ENCODE measurements at places on chromosomes 12 and 14.

GRCh38 chr12:41473441-41473840 is 285.3 kb downstream of the PDZRN4 start:
- no peak for DNase-seq

DNA sequence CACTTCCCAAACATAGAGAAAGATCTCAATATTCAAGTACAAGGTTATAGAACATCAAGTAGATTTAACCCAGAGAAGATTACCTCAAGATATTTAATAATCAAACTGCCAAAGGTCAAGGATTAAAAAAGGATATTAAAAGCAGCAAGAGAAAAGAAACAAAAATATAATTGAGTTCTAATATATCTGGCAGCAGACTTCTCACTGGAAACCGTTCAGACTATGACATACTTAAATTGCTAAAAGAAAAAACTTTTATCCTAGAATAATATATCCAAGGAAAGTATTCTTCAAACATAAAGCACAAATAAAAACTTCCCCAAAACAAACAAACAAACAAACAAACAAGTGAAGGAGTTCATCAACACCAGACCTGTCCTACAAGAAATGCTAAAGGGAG is 92.4 kb downstream of the FSCB start:
- no peak for DNase-seq

- no peak for DNase-seq
These were observed 53.9 kb upstream of the PTPRB start for GRCh38 chr12:70691018-70691672.

- DNase-seq: no peak
These were observed 941 bp upstream of the PPP1CC start for GRCh38 chr12:110743571-110744093.

GRCh38 chr12:12946686-12947355 is 5.1 kb downstream of the GPRC5D start:
- no peak for DNase-seq

- no peak for DNase-seq
These were observed 510.4 kb downstream of the TMEM132D start for GRCh38 chr12:129393357-129393937.

DNA sequence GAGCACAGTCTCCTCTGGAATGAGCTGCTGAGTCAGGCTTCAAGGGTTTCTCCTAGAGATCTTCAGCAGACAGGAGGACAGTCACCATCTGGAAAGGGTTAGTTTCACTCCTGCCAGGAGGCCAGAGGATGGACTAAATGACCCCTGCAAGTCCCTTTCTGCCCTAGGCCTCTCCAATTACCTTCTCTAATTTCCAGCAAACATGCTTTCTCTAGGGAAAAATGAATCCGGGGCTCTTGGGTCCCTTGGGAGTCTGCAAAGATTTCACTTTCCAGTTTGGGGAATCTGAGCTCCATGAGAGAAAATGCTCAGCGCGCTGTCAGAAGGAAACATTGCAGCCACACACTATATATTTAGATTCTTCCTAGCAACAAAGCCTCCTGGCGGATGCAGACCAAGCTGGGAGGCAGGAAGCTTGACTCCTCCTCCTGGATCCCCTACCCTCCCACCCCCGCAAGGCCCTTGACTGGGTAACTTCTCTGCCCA is 184.4 kb upstream of the CCND2 start:
- DNase-seq: peak; percentile 31

DNA sequence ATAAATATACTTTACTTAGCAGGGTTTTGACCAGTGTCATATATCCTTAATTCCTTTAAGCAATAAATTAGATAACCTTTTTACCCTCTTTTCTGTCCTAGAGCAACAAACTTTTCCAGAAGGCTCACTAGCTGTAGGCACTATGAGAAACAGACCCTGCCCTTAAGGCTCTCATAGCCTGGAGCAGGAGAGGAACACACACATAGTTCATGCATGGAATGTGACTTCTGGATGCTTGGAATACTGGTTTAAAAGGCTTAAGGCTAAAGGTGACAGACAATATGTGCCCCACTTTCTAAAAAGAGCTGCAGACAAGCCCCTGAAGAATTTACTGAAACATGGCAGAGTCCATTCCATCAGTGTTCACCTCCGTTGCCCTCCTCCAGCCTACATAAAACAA is 237.2 kb downstream of the TTC8 start:
- no peak for DNase-seq

GRCh38 chr12:90622431-90622830 is 332.5 kb downstream of the CCER1 start:
- DNase-seq: no peak

DNA sequence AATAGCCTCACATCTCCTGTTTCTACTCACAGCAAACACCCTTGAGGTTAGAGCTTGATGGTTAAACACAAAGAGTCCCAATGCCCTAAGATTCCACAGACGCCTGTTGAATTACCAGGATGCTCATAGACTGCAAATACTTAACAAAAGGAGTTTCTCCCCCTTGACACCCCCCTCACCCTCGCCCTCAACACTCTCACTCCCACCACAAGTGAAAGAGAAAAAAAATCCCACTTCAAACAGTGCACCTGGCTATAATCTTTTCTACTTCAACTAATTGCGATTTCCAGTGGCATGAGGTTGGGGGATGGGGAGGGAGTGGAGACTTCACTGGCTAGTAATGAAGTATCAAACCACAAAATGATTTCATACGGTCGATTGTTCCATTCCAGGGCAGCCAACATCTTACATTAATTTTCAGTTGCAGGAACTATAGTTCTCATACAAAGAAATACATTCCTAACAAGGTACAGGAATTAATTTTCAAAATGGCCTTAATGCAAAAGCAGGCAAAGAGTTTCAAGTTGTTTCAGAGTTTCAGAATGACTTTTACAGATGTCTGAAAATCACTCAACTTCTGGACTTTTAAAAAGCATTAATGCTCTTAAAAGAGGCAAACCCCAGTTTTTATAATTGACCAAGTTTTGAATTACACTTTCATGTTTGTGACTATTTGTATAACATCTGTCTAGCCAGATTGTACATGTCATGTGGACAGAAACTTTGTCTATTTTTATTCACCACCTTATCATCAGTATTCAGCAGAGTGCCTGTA is 390.7 kb downstream of the C12orf75 start:
- DNase-seq: no peak

GRCh38 chr12:126569706-126570105 is 1504.5 kb downstream of the AACS start:
- no peak for DNase-seq

DNA sequence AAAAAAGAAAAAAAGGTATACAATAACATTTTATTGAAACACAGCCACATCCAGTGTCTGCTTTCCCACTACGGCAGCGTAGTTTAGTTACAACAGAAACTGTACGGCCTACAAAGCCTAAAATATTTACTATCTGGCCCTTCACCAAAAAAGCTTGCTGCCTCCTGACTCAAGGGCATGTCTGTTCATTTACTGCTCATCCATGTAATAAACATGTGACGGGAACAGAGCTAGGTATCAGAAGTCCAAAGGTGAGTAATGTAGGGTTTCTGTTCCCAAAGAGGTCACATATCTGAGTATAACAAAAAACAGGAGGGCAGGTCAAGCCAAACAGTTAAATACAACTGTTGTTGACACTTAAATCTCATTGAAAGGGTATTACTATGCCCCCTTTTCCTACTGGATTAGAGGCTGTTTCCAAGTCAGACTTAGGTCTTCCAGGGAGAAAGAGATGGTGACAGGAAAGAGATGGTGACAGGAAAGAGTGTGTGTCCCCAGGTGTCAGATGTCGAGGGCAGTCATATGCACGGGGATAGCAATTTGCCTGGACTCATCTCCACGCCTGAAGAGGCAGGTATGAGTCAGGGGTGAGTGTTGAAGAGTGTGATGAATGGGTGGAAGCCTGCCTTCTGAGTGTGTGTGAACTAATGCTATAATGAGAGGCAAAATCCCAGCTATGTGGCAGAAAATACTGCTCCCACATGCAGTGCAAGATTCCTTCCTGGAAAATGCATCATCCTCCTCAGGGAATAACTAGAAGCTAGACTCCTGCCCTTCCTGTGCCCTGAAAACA is 77.7 kb downstream of the MAP3K9 start:
- DNase-seq: no peak

DNA sequence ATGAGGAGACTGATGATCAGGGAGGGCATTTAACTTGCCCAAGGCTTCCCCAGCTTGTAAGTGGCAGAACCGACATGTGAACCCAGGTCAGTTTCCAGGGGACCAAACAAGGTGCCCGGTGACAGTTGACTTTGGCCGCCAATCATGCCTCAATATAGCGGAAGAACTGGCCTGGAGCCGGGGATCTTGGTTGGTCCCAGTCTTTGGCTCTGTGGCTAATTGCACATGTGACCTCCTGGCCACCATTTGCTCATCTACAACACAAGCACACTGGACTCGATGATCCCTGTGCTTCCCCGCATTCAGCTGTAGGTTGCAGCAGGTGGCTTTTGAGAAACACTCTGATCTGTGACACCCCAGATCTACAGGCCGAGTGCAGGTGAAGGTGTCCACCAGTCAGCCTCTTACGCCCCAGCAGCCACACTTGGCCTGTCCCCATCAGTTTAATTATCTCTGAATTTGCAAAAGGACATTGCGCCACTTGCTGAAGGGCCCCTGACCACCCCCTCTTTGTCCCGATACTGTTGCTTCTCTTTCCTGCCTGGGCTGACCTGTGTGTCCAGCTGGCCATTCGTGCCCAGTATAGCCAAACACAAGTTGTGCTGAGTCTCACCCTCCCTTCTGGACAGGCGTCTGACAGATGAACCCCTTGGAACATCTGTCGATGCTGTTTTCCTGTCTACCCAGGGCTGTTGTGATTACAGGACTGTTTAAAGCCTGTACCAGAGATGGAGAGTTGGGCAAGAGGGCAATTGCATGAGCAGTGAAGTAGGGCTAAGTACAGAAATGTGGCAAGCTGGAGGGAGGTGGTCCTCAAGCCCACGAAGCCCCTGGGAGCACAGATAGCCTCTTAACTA is 14.1 kb downstream of the ACACB start:
- no peak for DNase-seq

DNA sequence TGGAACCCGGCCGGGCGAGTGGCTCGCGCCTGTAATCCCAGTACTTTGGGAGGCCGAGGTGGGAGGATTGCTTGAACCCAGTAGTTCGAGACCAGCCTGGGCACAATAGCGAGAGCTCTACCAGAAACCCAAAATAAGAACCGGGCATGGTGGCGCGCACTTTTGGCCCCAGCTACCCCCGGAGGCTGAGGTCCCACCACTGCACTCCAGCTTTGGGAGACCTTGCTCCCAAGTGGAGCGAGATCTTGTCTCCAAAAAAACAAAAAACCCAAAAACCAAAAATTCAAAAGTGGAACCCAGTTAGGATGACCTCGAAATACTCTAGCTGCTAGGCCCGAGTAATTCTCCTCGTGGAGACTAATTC is 769 bp upstream of the VTI1B start:
- no peak for DNase-seq

- DNase-seq: no peak
These were observed 25.6 kb downstream of the PTPRQ start for GRCh38 chr12:80469681-80470080.

GRCh38 chr12:40123496-40123895 is 17.6 kb upstream of the SLC2A13 start:
- no peak for DNase-seq

DNA sequence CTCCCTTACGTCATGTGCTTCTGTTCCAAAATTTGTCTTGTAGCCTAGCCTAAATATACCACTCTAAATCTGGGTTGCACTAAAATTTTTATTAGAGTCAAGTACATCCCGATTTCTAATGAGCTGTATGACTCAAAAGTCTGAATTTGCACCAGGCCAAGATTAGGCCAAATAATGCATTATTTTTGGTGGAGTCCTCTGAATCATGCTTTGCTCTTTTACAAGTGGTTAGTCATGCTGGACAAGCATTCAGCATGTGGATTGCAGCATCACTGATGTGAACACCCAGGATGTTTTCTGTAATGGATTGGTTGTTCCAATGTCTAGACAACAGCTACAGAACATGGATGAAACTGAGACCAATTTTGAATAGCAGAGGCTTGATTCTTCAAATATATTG is 23.7 kb downstream of the HEBP1 start:
- no peak for DNase-seq

GRCh38 chr12:5438671-5439200 is 6.8 kb downstream of the NTF3 start:
- no peak for DNase-seq

- DNase-seq: no peak
These were observed 316.8 kb downstream of the CCDC91 start for GRCh38 chr12:28507033-28507432.

GRCh38 chr14:105247715-105248367 is 492 bp upstream of the BTBD6 start:
- no peak for DNase-seq

DNA sequence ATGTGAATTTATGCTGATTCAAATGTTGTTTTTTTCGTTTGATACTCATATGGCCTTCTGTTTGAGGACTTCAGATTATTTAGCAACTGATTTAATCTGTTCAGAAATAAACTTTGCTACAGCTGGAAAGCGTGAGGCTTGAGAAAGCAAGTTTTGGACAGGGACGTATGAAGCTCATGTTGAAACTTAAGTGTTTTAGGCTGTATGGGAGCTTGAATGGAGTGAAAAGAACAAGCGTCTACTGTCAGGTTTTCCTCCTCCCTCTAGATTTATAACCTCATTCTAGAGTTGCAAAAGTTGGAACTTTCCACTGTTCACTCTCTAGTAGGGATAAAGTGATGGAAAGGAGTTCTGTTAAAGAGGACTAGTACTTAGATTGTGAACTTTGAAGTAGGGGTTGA is 1.0 kb downstream of the PRPF39 start:
- DNase-seq: peak; percentile 5

- DNase-seq: no peak
These were observed 14.0 kb downstream of the GTSF1 start for GRCh38 chr12:54459355-54459754.
